AG08395 (cell line): ENCODE measurements at places on chromosomes 11 and 22.

- no peak for DNase-seq
Measured at GRCh38 chr22:19955241-19956128, 13.9 kb upstream of the TXNRD2 start.

GRCh38 chr11:62390722-62391121 lies 28.1 kb upstream of the SCGB1A1 start:
- no peak for DNase-seq

DNA sequence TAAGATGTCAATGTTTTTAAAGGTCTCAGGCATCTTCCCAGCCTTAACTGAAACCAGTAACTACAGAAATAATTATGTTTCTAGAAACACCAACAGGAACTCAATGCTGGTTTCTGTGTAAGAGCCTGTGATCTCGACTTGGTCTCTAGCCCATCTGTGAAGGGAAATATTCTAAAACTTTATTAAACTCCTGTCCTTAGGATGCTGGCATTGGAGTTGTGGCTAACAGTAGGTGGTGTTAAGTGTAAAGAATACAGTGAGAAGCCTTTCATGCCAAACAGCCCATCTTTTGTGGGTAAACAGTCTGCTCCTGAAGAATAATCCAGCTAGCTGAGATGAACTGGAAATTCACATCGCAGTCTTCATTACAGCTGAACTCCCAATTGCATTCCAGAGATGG lies 133.2 kb downstream of the ADAMTS15 start:
- no peak for DNase-seq

DNA sequence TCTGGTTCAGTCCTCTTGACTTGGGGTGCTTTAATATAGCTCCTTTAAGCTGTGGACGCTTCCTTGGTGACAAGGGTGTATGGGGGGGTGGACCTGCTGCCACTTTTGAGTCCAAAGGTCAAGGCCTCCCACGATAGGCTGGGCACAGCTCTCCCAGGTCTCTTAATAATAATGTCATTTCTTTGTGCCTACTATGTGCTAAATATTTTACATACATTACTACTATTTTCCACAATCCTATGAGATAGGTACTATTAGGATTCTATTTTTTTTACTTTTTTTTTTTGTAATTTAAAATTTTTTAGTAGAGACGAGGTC lies 304 bp upstream of the UCP3 start:
- no peak for DNase-seq
